ENCODE measurements at places on chromosomes 4 and X. TPM values are rescaled to one million over a fixed set of nuclear protein-coding genes. Genes with fewer than 3 reads are reported as not detected.

Gene KCNIP4
- 0.05 TPM for polyA plus RNA-seq

Gene UGT2B15
- 4.1 TPM for polyA plus RNA-seq

Gene RIPPLY1
- 0.23 TPM for polyA plus RNA-seq

GRCh38 chrX:39196192-39197102 lies 395.2 kb downstream of the MID1IP1 start:
- peaks cover 3% of the 10 kb centered on the region for H3K4me1 ChIP-seq
- no peaks in the 10 kb centered on the region for H3K27me3 ChIP-seq
- no peak overlapping the region for H3K4me3 ChIP-seq
- no peak overlapping the region for H3K27ac ChIP-seq
- no peak for DNase-seq

DNA sequence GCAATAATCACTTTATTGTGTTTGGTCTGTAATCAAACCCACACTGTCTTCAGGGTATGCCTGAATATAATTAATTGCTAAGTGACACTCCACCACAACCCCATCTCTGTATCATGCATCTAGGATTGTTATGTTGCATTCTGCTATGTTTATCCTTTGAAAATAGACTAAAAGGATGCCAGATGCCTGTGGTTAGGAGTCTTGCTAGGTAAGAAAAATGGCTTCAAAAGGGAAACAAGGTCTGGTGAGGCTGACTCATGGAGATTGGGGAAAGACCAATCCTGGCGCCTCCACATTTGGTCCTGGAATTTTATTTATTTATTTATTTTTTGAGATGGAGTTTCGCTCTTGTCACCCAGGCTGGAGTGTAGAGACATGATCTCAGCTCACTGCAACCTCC lies 360.5 kb upstream of the SLC7A11 start:
- no peaks in the 10 kb centered on the region for H3K4me1 ChIP-seq
- no peaks in the 10 kb centered on the region for H3K36me3 ChIP-seq
- no peak overlapping the region for H3K27ac ChIP-seq
- H3K27me3 ChIP-seq, result no peaks in the 10 kb centered on the region
- no peak overlapping the region for H3K4me3 ChIP-seq
- DNase-seq, result no peak

DNA sequence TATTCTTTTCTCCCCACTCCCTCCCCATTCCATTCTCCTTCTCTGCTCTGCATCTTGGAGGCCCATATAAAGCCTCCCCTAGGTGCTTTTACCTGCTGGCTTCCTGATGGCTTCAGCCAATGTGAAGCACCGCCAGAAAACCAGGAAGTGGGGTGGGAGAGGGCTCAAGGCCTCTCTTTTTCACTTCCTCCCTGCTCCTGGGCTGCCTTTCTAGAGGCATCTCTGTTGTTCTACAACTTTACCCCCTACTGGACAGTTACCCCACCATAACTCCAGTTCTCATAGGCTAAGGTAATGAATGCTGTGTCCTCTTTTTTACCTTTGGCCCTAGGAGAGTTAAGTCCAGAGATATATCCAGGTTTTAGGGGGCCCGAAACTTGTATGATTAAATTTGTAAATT lies 62.4 kb upstream of the PPARGC1A start:
- no peaks in the 10 kb centered on the region for H3K27me3 ChIP-seq
- H3K36me3 ChIP-seq, result no peaks in the 10 kb centered on the region

GRCh38 chr4:8939840-8940742 lies 68.5 kb upstream of the HMX1 start:
- no peaks in the 10 kb centered on the region for H3K36me3 ChIP-seq
- H3K4me1 ChIP-seq, result no peaks in the 10 kb centered on the region
- no peak overlapping the region for H3K4me3 ChIP-seq

GRCh38 chr4:35559559-35560365 lies 684.6 kb downstream of the ARAP2 start:
- H3K27ac ChIP-seq, result no peak overlapping the region
- no peaks in the 10 kb centered on the region for H3K4me1 ChIP-seq
- no peak overlapping the region for H3K4me3 ChIP-seq
- no peaks in the 10 kb centered on the region for H3K27me3 ChIP-seq

DNA sequence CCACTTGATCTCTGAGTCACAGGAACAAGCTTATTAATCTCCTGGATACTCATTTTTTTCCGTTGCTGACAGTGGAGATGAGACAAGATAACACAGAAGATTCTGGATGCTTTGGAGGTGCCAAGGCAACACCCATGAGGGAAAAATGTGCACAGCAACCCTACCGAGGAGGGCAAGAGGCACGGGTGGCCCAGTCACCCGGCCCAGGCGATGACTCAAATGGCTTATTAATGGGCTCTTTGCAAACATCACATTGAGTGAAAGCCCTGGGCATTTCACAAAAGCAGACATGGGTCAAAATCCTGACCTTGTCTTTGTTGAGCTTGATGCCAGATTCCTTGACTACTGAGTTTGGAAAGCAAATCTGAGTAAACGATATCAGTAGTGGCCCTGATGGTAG lies 315.1 kb downstream of the STK32B start:
- no peaks in the 10 kb centered on the region for H3K27me3 ChIP-seq
- H3K27ac ChIP-seq, result no peak overlapping the region
- no peaks in the 10 kb centered on the region for H3K36me3 ChIP-seq
- DNase-seq, result no peak

DNA sequence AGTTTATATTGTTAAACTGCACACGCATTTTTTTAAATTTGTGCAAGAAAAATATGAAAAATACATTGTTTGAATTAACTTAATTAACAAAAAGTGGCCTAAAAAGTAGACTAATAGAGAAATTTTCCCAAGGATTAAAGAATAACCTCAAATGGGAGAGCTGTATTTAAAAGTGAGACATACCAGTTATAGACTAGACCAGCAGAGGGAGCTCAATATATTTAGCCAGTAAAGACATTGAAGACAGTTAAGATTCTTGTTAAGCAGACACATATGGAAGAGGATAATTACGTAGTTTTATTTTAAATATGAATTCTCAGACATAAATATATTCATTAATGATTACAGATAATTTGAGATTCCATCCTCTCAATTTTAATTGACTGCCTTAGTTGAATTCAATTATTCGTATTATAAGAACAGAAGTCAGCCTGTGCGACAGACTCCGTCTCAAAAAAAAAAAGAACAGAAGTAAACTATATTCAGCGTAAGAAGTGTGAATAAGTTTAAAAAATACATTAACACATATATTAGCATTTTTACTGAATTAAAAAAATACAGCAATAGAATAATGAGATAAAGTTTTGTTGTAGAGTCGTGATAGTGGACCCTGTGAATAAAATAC lies 64.8 kb downstream of the GLRA3 start:
- no peak for DNase-seq
- H3K27ac ChIP-seq, result no peak overlapping the region
- H3K36me3 ChIP-seq, result no peaks in the 10 kb centered on the region
- no peaks in the 10 kb centered on the region for H3K4me1 ChIP-seq

DNA sequence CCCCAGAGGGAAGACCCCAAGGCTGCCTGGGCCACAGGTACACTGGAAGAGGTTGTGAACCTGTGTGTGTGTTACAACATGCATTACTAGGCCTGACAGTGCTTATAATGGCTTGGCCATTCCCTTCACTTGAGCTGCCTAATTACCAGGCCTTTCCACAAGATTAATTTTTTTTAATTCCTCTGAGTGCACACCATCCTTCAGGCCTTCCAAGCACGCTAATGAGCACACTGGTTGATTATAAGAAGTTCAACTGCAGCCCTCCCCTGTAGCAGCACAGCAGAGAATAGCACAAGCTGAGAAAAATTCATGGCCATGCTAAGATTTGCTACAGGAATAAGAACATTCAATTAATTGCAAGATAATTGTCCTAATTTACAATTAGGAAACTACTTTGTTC lies 2.2 kb upstream of the SUPT20HL2 start:
- H3K27ac ChIP-seq, result no peak overlapping the region
- no peaks in the 10 kb centered on the region for H3K36me3 ChIP-seq
- no peak for DNase-seq
- H3K4me1 ChIP-seq, result no peaks in the 10 kb centered on the region
- no peak overlapping the region for H3K4me3 ChIP-seq
- H3K27me3 ChIP-seq, result no peaks in the 10 kb centered on the region

- no peaks in the 10 kb centered on the region for H3K27me3 ChIP-seq
- no peak overlapping the region for H3K27ac ChIP-seq
- H3K36me3 ChIP-seq, result no peaks in the 10 kb centered on the region
- no peaks in the 10 kb centered on the region for H3K4me1 ChIP-seq
Measured at GRCh38 chr4:7193030-7193958, 956 bp downstream of the SORCS2 start.

Data from pancreas (tissue), 10 donors.